ENCODE measurements at places on chromosomes 11 and 22.

- DNase-seq, result no peak
Measured at GRCh38 chr11:118763041-118763440, 27.9 kb downstream of the DDX6 start.

DNA sequence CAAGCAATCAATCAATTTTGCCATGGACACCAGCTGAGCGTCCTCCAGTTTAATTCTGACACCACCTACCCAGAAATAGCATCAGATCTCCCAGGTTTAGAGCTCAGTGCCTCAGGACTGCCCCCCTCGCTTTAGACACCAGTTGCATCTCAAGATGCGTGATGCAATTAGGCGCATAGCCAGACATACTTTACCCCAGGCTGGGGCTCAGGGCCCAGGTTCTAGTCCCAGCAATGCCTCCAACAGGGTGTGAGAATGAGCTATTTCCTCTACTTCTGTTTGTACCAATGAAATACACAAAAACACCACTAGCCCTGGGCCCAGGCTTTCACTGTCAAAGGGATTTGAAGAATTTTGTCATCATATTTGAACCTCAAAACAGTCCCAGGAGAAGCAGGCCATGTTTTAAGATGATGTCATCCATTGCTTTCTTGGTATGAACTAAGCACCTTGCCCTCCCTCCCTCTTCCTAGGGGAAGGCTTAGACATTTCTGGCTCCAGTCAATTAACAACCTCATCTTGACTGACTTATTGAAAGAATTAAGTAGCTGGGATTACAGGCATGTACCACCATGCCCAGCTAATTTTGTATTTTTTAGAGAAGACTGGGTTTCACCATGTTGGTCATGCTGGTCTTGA is 61.5 kb upstream of the INCENP start:
- DNase-seq, result no peak

DNA sequence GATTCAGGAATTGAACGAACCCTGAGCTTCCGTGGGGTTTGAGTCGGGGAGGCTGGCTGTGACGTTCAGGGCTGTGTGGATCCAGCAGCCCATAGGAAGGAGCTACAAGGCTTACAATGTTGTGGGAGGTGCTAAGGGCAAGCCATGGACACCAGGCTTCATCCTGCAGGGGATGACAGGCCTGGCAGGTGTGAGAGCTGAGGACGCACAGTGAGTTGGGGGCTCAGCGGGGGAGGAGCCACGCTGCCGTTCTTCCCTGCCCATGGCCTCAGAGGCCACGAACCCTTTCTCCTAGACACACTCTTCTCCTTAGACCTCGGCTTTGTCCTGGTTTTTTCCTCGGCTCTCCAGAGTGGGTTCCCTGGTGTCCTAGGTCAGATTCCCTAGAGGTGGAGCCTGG is 113.3 kb upstream of the SLC22A12 start:
- DNase-seq, result no peak

GRCh38 chr11:91308069-91308468 is 916.5 kb upstream of the FAT3 start:
- no peak for DNase-seq

- DNase-seq, result no peak
Measured at GRCh38 chr22:39814899-39815298, 78.7 kb downstream of the ENTHD1 start.

DNA sequence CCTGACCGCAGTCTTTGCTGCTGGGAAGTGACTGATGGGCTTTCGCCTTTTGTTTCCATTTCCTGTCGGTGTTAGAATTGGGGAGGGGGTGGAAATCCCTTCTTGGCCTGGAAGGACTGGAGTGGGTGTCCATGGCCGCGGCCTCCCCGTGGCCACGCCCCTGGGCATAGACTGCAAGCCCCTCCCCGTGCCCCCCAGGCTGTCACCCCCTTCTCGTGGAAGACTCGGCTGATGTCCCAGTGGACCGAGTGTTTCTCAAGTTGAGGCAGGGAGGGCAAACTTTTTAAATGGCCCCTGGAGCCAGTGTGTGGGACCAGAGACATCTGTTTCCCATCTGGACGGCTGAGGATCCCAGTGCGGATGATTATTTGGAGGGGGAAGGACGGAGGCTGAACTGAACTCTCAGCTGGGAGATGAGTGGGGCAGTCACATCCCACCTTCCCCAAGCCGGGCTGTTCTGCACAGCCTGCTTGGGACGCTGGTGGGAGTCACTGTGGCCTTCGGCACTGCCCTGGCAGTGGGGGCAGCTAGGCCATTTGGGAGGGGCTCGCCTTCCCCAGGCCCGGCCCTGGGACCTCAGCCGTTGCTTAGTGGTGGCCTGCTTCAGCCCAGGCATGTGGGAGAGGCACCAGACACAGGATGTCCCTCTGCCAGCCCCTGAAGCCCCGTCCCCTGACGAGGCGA is 1.6 kb downstream of the CD81 start:
- DNase-seq, result no peak

DNA sequence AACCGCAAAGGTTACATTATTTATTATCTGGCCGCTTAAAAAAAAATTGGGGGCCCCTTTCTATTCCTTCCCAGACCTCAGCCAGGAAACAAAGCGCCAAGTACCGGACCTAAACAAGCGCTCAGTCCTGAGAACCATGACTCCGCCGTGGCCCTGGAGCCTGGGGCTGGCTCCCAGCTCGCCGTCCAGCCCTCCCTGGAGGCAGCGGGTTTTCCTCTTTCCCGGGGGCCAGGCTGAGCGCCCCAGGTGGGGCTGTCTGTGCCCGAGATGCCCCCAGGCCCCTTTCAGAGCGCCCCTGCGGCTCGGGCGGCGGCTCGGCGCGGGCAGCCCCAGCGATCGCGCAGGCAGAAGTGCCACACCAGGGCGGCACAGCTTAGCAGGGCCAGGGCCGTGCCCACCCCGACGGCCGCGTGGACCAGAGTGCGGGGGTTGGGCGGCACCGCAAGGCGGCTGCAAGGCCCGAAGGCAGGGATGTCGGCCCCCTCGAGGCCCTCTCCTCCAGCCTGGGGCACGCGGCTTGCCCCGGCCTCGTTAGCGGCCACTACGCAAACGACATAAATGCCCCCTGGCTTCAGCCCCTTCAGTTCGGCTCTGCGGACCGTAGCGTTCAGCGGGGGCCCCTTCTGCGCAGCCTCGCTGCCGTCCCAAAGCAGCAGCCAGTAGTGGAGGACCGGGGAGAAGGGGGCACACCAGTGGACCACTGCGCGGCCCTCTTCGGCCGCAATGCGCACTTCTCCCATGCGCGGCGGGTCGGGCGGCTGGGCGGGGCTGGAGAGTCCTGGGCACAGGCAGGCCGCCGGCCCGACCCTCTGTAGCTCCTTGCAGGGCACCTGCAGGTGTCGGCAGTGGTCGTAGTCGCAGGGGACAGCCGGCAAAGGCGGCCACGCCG is 1.6 kb downstream of the LRRN4CL start:
- no peak for DNase-seq

- no peak for DNase-seq
Measured at GRCh38 chr11:130548491-130548833, 100.0 kb downstream of the ADAMTS15 start.

DNA sequence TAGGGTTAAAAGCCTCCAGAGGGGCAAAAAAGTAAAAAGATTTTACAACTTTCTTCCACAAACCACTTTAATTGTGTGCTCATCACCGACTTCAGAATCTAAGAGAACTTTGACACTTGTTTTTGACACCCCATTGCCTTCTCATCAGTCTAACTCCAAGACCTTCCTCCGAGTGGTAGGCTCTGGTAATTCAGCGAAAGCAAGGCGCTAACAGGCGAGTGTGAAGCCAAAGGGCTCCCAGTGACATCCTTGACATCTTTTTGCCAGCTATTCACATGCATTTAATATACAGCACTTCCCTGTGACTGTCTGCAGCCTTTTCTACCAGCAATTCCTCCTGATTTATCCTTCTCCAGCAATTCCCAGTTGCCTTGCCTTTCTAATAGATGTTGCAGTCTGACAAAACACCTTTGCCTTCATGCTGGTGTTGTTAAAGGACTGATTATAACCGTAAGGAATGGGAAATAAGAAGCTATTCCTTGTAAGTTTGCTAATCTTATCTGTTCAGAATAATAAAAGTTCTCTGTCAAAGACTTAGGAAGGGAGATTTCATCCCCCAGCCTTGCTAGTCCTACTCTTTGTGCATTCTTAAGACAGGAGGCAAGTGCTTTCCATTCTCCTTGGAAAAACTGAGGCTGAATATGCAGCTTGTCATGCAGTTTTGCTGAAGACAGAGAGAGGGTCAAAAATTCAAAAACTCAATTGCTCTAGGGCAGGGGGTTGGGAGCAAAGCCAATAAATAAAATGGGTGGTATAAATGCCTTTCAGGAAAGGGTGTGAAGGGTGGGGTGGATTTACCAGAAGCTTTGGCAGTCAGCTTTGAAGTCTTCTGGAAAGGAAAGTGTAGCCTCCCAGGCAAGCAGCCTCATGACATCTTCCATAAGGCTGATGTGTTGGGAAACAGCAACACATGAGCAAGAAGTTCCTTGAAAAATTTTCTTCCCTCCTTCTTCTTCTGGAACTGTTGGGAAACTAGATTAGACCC is 39.1 kb downstream of the SNX19 start:
- DNase-seq, result no peak

DNA sequence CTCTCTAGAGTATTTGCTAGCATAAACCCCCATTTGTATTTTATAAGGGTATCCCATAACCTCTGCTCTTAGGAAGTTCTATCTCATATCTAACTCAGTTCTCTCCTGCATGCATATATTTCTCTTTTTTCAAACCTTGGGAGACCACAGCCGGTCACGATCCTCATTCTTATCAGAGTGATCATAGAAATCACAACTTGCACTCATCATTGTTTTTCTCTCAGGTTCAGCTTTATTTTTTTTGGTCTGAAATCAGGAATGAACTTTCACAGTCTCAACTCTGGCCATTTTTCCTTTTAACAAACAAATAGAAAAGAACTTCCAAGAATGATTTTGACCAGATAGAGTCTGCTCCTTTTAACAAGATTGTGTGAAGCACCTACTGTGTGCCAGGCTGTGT is 98.6 kb upstream of the BLID start:
- no peak for DNase-seq

- DNase-seq, result no peak
Measured at GRCh38 chr11:74980634-74981033, 8.1 kb upstream of the NEU3 start.

GRCh38 chr11:131464461-131464860 is 94.0 kb downstream of the NTM start:
- no peak for DNase-seq

DNA sequence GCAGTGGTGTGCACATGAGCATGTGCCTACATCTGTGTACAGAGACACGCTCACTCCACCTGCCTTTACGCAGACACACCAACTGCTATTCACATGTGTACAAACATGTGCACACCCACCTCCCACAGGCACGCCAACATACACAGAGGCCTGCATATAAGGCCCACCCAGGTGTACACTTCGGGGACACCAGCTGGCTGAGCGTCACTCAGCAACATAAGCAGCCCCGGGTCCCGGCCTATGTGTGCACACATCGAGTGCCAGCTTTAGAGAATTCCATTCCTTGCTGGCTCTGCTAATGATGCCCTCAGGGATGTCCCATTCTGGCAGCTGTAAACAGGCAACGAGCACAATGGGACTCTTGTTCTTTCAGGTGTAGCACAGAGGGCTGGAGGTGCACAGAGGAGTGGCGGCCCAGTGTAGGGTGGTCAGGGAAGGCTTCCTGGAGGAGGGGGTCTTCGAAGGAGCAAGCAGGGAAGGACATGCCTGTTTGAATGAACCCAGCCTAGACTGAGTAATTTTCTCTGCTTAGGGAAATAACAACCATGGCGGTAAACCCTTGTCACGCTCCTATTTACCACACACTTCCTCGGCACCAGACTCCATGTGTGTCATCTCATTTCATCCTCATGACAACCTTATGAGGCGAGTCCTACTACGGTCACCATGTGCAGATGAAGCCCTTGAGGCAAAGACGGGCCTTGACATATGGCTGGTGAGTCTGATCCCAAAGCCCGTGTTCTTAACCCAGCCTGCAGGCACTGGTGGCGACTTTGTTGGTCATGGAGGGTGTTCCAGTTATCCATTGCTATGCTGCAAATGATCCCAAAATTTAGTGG is 35.1 kb downstream of the RPL3 start:
- DNase-seq, result no peak

- DNase-seq, result no peak
Measured at GRCh38 chr11:125165111-125165842, 726 bp downstream of the PKNOX2 start.

- no peak for DNase-seq
Measured at GRCh38 chr22:45413013-45413367, 409 bp downstream of the SMC1B start.

DNA sequence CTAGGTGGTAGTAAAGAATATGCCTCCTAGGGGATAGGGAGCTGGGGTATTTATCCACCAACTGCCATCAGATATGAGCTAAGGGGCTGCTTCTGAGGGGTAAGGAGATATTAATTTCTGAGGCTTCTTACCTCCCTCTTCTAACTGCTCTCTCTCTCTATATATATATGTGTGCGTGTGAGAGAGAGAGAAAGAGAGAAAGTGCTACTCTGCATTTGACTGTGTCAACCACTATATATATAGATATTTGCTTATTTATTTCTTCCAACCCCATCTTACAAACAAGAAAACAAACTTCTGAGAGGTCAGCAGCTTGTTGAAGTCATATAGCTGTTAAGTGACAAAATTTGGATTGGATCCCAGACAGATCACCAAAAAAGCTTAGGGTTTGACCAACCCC is 5.9 kb upstream of the HEPACAM start:
- DNase-seq, result no peak

GRCh38 chr11:117761993-117762392 is 35.0 kb downstream of the DSCAML1 start:
- no peak for DNase-seq

DNA sequence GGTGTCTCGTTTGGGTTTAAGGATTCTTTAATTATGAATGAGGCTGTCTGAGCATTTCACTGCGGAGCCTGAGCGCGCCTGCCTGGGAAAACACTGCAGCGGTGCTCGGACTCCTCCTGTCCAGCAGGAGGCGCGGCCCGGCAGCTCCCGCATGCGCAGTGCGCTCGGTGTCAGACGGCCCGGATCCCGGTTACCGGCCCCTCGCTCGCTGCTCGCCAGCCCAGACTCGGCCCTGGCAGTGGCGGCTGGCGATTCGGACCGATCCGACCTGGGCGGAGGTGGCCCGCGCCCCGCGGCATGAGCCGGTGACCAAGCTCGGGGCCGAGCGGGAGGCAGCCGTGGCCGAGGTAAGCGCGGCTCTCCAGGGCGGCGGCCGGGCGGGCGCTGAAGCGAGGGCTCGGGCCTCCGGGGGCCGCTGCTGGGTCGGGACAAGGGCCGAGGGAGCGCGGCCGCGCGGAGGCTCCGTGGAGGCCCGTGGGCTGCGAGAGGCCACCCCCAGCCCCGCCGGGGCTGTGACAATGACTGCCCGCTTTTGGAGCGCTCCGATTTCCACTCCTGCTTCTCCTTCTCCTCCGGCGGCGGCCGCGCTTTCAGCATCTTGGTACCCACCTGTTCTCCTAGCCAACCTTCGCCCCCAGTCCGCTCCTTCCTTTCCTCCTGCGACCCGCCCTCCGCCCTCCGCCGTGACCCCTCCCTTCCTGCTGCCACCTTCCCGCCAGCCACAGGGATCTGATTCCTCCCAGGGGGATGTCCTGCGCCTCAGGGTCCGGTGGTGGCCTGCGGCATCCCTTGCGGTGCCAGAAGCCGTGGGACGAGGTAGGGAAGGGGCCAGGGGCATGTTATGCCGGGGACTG is at the start of gene EXT2:
Gene EXT2 (plus strand): TSS at position 173 of the 854 bp plus-strand sequence. CDS start 12,035 bp downstream, outside the sequence.
- DNase-seq, result peak; percentile 86

All from NCI-H2081 (cell line).